ENCODE measurements at places on chromosomes 6 and 20. TPM values are rescaled to one million over a fixed set of nuclear protein-coding genes. Genes with fewer than 3 reads are reported as not detected.

- DNase-seq, result no peak
These were observed 97.6 kb downstream of the TCP11 start for GRCh38 chr6:35043381-35044130.

- no peak for DNase-seq
These were observed 19.7 kb downstream of the UBE2V1 start for GRCh38 chr20:50093240-50093639.

- DNase-seq, result no peak
These were observed 195.6 kb downstream of the SCP2D1 start for GRCh38 chr20:19009081-19009688.

The PRPF6 gene
- 94.5 TPM for total RNA-seq

The LRRN4 gene
- 113 TPM for total RNA-seq

All from renal cortical epithelial cell (primary cell).